ENCODE measurements at places on chromosomes 2 and 18.

- no peak for DNase-seq
Observed at GRCh38 chr18:60197671-60198462, 174.7 kb downstream of the MC4R start.

GRCh38 chr2:29940706-29941105 lies 19.3 kb upstream of the ALK start:
- DNase-seq, result no peak

- DNase-seq, result no peak
Observed at GRCh38 chr2:181673173-181673572, 7.1 kb downstream of the NEUROD1 start.

DNA sequence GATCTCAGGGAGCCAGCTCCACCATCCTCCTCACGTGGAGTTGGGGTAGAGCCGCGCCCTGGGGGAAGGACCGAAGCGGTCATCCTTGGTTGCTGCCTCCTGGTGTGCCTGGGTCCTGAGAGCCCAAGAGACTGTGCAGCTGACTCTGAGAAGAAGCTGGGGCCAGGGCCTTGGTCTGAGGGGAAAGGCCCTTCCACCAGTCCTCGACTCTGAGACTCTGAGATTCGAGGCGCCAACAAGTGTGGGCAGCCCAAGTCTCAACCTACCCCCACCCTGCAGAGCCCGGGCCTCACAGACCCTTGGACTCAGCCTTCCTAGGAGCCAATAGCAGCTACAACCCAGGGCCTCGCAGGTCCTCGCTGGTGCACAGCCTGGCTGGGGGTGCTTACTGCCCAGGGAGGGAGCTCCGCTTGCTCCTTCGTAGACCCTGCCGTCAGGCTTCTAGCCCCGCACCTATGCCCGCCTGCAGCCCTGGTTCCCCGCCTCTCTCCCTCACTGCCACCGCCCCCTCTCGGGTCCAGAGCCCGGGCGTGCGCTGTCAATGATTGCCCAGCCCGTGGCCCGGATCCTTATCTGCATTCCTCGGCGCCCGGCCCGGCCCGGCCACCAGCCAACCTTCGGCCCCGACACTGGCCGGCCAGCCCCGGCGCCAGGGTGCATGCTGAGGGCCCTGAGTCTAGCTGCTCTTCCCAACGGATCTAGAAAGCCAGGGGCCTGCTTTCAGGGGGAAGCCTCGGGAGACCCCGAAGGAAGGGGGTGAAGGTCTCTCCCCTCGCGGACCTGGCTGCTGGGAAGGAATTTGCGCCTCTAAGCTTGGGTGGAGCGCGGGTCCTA lies 2.0 kb downstream of the IHH start:
- no peak for DNase-seq

- no peak for DNase-seq
Observed at GRCh38 chr2:230974096-230974913, 21.6 kb upstream of the SPATA3 start.

GRCh38 chr18:73646196-73646595 lies 501.4 kb downstream of the FBXO15 start:
- no peak for DNase-seq

GRCh38 chr2:151729415-151729811 lies 4.9 kb downstream of the NEB start:
- DNase-seq, result no peak

GRCh38 chr18:79494936-79495335 lies 99.2 kb downstream of the NFATC1 start:
- DNase-seq, result no peak

GRCh38 chr2:183081911-183082310 lies 3.4 kb downstream of the DUSP19 start:
- no peak for DNase-seq

DNA sequence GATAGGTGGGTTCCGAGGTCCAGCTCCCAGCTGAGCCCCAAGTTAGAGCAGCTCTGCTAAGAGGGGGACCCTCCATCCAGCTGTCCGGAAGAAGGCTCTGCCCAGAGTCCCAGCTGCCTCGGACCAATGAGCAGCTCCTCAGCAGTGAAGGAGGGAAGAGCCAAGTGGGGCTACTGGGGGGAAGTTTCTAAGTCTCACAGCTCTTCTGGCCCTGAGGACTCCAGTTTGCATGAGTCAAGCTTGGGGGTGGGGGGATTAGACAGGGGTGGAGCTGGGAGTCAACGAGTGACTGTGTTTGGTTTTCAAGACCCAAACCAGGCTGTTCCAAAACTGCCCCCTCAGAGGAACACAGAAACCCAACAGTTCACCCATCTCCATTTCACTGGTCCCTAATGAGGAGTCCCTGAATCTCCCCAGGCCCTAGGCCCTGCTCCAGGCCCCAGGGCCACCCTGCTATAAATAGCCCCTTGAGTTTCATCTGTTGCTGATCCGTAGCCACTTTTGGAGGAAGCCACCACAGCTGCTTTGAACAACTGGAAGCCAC lies 100.9 kb downstream of the TNS1 start:
- no peak for DNase-seq

- no peak for DNase-seq
Observed at GRCh38 chr2:23243073-23243659, 141.8 kb upstream of the KLHL29 start.

DNA sequence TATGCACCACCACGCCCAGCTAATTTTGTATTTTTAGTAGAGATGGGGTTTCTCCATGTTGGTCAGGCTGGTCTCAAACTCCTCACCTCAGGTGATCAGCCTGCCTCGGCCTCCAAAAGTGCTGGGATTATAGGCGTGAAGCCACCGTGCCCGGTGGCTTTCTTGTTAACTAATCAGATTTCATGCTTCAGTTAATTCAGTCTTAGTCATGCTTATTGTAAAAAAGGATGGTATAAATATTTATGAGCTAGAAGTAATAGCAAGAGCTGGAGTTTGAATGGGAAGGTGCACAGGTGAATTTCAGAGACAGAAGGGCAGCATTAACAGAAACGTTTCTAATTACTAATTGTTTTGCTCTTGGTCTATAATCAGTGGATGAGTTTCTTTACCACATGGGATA lies 10.3 kb downstream of the GEMIN6 start:
- DNase-seq, result no peak

DNA sequence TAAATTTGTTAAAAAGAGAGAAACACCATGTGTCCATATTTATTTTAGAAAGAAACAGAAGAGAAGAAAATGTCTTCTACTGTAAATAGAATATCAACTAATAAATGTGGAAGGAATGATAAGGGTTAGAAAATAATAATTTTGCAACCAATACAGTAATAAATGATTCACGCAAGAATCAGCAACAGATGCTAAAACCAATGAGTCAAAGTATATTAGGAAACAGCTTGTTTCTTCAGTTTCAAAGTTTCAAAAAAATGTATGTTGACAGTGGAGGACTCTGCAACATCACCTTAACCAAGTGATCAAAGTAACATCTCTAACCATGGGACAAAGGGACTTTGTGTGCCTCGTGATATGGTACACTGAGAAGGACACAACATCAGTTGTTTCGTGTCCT lies 147.0 kb downstream of the TWIST2 start:
- no peak for DNase-seq

DNA sequence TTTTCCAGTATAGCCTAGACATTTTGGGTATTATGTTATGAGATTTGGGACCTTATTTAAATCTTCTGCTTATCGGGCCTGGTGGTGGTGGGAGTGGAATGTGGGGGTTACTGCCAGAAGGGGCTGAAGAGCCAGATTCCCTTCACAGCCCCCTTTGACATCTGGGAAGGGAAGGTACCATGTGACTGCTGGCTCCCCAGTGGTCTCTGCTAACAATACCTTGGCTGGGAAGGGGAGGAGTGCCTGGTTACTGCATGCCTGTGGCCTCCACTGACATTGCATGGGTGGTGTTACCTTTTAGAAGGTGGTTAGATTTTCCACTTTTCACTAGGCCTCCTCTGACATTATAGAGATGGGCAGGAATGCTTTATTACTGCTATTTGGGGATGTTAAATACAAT lies 8.0 kb downstream of the ATP9B start:
- no peak for DNase-seq

DNA sequence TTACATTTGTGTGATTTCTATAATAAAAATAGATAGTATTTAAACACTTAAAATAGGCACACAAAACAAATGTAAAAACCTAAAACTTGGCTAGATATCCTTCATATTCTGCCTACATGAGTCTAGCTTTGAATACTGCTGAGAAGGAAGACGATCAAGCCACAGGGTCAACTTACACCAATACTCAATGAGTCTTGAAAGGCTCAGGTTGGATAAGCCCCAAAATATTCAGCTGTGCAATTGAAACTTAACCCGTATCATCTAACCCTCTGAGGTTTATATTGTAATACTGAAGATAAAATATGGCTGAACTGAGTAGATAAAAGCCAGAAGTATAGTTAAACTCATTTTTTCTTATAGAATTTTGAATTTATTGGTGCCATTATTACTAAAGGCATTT lies 313.0 kb upstream of the NRXN1 start:
- no peak for DNase-seq

GRCh38 chr2:29309090-29310029 lies 194.1 kb downstream of the CLIP4 start:
- DNase-seq, result peak; percentile 50

DNA sequence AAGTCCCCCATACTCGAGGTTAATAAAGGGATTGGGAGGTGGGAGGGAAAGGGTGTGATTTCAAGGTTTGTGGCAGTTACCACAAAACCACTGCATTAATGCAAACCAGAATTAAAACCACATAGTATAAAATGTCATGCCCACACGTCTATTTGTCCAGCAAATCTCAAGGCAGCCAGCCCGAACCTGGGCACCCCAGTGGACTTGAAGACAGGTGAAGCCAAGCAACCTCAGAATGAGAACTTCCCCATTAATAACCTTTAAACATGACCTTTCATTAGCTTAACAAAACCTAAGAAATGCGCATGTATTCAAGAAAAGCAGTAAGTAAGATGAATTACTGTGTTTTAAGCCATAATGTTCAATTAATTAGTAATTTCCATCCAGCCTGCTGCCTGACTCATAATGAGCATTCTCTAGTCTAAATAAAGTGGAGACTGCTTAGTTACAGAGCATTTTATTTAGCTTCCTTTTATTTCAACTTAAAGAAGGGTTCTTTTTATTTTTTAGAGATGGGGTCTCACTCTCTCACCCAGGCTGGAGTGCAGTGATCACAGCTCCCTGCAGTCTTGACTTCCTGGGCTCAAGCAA lies 229.6 kb downstream of the FAM210A start:
- DNase-seq, result no peak

GRCh38 chr2:44102790-44103562 lies 65.7 kb upstream of the PPM1B start:
- no peak for DNase-seq

DNA sequence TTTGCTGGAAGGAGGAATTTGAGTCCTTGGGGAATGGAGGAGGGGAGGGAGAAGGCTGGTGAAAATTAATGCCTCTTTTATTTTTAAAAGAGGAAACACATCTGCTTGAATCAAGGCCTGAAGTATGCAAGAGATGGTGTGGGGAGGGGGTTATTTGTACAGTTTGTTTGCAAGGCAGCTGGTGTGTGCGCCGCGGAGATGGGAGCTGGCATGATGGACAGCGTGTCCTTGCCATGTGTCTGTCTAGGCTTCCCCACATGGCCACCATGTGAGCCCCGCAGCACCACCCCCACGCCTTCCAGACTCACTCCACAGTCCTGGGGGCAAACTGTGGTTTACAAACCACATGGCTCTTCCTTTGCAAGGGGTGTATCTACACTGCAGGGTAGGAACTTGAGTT lies 154.8 kb upstream of the APCDD1 start:
- no peak for DNase-seq

- DNase-seq, result no peak
Observed at GRCh38 chr2:29398384-29399237, 283.4 kb downstream of the CLIP4 start.

DNA sequence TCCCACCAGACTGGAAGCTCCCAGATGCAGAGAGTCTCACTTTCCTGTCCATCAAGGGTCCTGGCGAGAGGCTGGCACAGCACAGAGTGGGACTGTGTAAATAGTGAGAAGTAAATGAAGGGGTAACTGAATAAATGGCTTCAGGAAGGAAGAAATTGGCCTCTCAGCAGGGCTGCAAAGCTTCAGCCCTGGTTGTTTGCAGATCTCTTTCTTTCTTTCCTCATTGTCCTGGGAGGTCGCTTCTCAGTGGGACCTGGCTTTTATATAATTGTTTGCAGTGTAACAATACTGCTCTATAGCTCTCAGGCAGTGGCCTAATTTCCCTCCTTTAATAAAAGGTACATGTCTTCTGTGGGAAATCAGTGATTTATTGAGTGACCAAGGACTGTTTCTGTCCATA lies 74.9 kb upstream of the GPR45 start:
- no peak for DNase-seq

DNA sequence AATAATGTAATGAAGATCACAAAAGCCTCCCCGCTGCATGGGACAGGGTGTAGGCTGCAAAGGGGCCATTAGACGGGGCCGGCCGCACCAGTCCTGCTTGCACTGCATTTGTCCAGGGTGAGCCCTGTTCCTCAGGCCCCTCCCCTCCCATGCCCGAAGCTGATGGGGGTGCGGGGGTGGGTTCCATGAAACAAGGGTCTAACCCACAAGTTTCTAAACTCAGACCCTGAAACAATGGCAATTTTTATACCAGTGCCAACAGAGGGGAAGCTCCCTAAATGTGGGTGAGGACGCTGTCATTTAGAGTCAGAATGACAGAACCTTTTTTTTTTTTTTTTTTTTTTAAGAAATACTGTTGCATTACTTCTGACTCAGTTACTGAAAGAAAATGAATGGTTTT lies 39.7 kb downstream of the HS6ST1 start:
- no peak for DNase-seq

GRCh38 chr18:11215216-11215615 lies 65.8 kb upstream of the PIEZO2 start:
- DNase-seq, result no peak

DNA sequence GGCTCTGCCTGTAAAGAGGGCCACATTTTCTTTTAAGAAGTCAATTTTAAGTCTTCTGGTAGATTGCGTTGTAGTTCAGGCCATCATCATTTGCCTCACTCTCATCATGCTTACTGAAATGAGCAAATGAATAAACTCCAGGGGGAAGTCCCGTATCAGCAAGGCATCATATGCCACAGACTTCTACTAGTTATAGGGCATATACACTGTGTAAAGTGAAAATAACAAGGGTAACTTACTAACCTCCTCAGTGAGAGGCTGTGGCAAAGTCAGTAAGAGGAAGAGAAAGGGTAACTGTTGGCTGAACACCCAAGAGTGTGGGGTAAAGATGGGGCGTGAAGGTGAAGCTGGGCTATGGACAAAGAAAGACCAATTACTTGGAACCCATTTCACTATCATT lies 456.2 kb downstream of the SPAG16 start:
- DNase-seq, result no peak

DNA sequence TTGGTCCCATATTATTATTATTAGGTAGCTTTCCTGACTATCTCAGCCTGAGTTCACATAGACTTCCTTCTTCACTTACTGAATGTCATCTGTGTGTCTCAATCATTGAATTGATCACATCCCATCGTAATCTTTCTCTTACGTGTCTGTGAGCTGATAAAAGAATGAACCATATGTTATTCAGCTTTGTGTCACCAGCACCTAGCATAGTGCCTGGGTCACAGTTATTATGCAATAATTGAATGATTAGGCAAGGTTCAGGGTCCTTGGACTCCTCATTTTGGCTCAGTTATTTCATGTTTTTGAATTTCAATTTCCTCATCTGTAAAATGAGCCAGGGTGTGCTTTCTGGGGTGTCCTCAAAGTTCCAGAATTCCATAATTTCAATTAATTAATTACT lies 107.2 kb downstream of the ZEB2 start:
- no peak for DNase-seq

- no peak for DNase-seq
Observed at GRCh38 chr2:205887637-205888036, 198.3 kb downstream of the INO80D start.
